ENCODE measurements at places on chromosomes 16 and 17. TPM values are rescaled to one million over a fixed set of nuclear protein-coding genes. Genes with fewer than 3 reads are reported as not detected.

FOXN1 gene
- polyA plus RNA-seq: not detected

CCL18 gene
- not detected for polyA plus RNA-seq

MFAP4 gene
- polyA plus RNA-seq: 120 TPM

GRCh38 chr17:79029327-79030009 lies 5.5 kb downstream of the C1QTNF1 start:
- no peak for DNase-seq

DNA sequence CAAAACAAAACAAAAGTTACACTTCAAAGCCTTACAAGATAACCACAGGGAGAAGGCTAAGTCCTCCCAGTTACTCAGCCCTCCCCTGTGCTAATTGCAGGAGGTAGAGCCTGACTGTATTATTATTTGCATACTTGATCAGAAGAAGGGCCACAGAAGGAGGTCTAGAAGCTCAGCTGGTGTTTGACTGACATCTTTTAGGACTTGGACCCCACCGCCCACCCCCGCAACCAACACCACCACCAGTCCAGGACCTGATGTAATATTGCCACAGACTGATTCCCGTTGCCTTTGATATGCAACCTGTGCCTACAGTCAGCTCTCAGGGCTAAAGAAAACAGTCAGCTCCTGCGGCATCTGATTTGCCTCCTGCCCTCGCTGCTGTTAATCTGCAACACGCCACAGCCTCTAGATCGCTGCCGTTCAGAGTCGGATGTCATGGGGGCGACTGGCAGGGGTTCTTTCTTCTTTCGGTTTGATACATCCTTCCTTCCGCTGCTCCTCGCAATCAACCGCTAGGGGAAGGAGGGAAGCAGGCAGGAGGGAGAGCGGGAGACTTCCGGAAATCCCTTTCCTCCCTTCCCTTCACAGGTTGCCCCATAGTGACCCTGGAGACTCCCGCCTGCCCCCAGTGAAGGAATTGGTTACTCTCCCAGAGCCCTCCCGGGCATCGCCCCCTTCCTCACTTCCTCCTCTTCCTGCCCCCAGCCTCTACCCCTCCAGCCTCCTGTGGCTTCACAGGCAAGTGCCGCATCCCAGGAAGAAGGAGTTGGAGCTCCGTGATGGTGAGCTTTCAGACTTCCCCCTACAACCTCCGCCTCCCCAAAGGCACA lies 90.5 kb upstream of the SOX9 start:
- DNase-seq: no peak

DNA sequence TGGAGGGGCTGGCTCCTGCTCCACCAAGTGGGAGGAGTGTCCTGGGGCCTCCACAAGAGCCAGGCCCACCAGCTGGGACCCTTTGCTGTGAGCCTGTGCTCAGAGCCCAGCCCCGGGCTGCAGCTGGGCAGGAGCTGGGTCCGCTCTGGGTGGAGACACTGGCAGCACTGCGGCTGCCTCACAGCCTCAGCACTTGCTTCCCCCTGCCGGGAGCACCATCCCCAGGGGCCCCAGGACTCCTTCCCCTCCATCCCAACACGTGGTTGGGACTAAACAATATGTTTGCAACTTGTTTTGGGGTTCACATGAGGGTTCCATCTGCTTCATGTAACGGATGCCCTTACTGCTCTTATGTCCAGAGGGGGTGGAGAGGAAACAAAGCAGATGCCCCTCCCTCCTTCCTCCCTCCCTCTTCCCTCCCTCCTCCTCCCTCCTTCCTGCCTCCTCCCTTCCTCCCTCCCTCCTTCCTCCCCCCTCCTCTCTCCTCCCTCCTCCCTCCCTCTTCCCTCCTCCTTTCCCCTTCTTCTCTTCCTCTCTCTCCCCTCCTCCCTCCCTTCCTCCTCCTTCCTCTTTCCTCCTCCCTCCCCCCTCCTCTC lies 16.3 kb upstream of the CBFA2T3 start:
- no peak for DNase-seq

Measured in SK-N-SH (cell line).